ENCODE measurements at places on chromosomes 4 and X. TPM values are rescaled to one million over a fixed set of nuclear protein-coding genes. Genes with fewer than 3 reads are reported as not detected.

PLS3 gene
- 419 TPM for total RNA-seq

GABRQ gene
- not detected for total RNA-seq

ADGRL3 gene
- 4.5 TPM for total RNA-seq

UGT2A3 gene
- total RNA-seq: not detected

MAGEB1 gene
- not detected for total RNA-seq

GAGE12H gene
- not detected for total RNA-seq

CORIN gene
- total RNA-seq: 0.16 TPM

SPINK2 gene
- total RNA-seq: not detected

DKK2 gene
- total RNA-seq: 0.13 TPM

C1QTNF7 gene
- total RNA-seq: not detected

GBA3 gene
- not detected for total RNA-seq

TMPRSS11F gene
- total RNA-seq: not detected

AFF2 gene
- total RNA-seq: under 0.01 TPM

AMBN gene
- not detected for total RNA-seq

MSMO1 gene
- total RNA-seq: 120 TPM

PNMA3 gene
- 0.06 TPM for total RNA-seq

NCAPG gene
- 34.2 TPM for total RNA-seq

RHOXF2B gene
- not detected for total RNA-seq

NDUFC1 gene
- total RNA-seq: 46.4 TPM

IGSF1 gene
- total RNA-seq: not detected

TCP11X2 gene
- total RNA-seq: not detected

CXCL13 gene
- not detected for total RNA-seq

CLNK gene
- total RNA-seq: not detected

CYBB gene
- not detected for total RNA-seq

SAGE1 gene
- not detected for total RNA-seq
